Central memory CD4-positive, alpha-beta T cell (primary cell): ENCODE measurements at places on chromosomes 12 and 14.

DNA sequence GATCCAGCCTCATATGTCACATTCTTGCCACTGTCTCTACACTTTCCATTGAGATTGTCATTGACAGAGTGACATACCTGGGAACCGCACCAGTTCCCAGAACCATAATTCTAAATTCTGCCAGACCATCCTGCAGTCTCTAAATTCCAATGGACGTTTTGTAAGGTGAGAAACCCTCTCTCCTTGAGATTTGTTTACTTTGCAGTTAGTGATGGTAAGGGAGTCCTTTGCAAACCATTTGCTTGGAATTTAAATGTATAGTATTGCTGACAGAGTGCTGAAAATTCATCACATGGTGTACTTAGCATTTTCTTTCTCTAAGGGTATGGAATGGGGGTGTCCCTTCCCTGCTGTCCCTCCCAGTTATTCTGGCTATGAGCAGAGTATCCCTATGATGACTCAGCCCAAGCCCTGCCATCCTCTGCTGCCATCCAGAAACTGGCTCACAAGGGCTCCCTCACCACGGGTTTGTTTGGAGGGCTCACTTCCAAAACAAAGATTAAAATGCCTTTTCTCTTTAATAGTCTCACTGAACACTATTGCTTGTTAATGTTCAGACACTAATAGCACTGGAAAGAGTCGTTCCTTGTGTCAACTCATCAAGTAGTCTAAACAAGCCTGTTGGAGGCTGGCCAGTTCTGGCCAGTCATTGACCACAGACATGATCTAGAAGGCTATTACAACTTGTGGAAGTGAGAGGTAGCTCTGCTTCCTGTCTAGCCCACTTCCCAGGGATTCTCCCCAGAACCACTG, 129.0 kb upstream of the HMGA2 start:
- DNase-seq: no peak

DNA sequence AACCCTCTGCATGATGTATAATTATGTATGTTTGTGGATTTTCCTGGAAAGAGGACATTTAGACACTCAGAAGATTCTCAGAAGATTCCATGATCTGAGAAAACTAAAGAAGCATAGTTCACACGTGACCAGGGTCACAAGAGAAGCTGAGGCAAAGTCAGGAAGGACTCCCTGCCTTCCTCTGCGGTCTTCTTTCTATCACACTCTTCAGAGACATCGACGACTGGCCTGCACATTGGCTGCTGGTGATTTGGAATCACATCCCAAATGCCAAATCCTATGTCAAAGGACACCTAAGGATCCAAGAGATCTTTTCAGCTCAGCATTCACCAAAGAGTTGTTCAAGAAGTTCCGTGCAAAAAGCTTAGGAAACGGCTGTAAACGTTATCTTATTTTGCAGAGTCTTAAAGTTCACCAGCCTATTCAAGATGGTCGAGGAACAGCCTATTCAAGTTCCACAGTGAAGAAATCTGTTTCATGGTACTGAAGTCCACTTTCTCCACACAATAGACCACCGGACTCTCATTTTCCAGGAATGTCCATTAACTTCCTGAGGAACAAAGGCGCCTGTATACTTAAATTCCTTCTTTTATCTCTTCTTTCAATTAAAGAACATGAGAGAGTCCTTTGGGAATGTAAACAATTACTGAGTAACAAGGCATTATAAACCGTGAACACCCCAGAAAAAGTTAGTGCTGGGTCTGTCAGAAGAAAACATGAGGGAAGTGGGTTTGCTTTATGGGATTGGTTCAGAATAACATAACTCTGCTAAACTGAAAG, 42.1 kb downstream of the IGF1 start:
- no peak for DNase-seq

- DNase-seq: no peak
These were observed 136.2 kb downstream of the SLCO1B3 start for GRCh38 chr12:20946732-20947131.

DNA sequence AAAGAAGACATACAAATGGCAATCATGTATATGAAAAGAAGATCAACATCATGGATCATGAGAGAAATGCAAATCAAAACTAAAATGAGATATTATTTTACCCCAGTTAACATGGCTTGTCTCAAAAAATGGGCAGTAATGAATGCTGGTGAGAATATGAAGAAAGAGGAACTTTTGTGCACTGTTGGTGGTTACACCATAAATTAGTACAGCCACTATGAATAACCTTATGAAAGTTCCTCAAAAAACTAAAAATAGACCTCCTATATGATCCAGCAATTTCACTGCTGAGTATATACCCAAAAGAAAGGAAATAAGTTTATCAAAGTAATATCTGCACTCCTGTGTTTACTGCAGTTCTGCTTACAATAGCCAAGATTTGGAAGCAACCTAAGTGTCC, 151.7 kb downstream of the PDZRN4 start:
- DNase-seq: no peak

DNA sequence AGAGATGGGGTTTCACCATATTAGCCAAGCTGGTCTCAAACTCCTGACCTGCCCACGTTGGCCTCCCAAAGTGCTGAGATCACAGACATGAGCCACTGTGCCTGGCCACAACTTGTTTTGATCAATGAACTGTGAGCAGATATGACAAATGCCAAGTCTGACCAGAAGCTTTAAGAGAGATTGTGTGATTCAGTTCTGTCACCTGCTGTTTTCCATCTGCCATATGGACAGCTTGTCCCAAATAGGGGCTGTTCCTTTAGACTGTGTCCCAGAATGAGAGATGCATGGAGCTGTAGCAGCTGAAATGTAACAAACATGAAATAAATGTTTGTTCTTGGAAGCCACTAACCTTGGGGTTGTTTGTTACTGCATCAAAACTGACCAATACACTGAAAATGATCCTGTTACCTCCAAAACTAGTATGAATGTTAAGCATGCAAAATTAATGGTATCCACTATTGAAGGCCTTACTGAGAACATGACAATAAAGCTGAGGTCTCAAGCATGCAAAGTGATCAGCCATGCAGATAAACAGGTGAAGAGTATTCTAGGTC, 65.9 kb upstream of the MED13L start:
- DNase-seq: no peak

- DNase-seq: peak; percentile 9
These were observed 91.2 kb downstream of the ADGRD1 start for GRCh38 chr12:131044760-131045381.

DNA sequence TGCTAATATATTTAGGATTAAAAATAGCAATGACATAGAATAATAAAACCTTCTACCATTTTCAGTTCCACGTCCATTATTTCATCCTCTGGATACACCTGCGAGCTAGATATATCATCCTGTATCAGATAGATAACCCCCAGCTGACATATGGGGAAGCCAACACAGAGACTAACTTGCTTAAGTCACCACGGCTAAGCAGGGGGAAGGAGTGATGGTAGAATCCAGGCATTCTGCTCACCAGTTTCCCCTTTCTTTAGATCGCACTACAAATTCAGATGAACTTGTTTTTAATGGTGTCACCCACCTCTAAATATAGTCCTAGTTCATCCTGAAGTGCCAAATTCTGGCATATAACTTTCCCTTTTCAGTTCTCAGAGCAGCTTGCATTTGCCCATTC, 110.1 kb downstream of the TXNDC16 start:
- DNase-seq: no peak

DNA sequence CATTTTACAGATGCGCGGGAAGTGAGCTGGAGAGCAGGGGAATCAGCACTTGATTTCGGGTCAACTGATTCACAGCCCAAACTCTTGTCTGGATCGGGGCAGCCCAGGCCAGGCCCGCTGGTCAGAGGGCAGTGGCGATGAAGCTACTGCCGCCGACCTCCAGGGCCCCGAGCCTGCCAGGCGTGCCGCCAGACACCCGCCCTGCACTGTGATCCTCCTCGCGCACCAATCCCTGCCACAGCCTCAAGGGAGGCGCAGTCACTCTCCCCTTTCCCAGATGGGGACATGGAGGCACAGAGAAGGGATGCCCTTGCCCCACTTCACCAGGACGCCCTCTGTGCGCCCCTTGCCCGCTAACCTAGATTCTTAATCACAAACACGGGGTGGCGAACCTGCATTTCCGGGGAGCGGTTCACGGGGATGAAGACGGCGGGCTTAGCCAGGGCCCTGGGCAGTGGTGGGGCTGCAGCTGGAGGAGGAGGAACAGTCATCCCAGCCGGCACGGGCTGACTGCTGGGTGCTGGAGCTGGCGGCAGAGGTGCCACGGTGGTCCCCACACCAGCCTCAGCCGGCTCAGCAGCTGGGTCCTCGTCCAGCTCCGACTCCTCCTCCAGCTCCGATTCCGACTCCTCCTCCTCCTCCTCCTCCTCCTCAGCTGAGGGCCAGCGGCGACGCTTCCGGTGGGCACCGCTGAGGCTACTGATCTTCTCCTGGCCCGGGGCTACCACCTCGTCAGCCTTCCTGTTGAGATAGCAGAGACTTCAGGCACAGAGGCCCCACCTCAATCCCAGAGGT, 8.6 kb downstream of the DHX37 start:
- no peak for DNase-seq

DNA sequence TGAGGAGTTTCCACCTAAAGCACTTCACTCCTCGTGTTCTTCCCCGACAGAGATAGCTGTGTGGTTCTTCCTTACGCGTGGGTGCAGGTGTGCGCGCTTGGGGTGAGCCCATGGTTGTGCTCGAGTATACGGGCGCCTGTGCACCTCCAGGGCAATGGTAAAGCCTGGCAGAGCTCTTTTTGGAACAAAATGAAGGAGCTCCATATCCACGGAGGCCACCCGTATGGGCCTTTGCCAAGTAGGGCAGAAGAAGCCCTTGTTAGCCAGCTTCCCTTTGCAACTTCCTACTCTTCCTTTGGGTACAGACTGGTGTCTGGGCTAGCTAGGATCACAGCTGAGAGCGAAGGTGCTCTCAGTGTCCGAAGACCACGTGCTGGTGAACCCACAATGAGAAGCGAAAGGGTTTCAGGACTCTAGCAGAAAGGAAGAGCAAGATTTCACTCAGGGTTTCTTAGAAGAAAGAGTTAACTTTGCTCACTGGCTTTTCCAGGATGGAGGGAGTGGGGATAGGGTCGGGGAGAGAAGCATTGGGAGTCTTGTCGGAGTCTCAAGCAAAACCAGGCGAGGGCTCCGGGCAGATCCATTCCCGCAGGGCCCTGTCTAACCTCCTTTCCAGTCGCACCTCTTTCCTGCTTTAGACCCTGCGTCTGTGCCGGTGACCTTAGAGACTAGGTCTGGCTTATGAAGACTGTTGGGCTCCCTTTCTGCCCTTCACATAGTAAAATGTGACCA, 960 bp upstream of the LRFN5 start:
- no peak for DNase-seq

DNA sequence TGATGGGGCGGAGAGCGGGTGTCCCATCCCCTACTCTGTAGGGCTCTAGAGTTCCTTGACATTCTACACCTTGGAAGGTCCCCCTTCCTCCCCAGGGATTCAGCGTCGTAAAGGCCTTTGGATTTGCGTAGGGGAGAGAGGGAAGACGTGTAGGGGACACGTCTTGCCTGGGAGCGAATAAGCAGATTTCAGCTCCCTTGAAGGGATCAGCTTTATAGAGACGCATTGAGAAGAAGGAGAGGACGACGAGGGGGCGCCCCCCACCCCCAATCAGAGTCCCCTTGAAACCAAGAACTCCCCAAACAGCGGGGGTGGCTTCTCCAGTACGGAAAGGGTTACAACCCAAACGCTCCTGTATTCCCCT, 324 bp downstream of the CALCOCO1 start:
- DNase-seq: no peak

GRCh38 chr14:32436993-32437392, 107.9 kb downstream of the AKAP6 start:
- no peak for DNase-seq

DNA sequence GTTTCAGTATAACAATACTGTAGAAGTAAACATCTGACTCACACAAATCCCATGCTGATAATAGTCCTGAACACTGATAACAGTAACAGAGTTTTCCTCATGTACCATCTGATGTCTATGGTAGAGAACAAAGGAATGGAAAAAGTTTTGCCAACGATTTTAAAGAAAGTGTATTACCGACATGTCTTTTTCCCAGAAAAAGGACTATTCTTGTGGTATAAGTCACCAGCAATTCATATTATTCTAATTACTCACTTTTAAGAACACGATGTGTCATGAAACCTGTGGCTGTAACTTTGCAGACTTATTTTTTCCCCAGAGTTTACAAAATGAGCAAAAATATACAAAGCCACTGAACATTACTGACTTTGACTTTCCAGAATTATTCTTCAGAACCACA, 40.1 kb upstream of the DCN start:
- no peak for DNase-seq

- DNase-seq: no peak
These were observed 21.3 kb downstream of the DCAF4 start for GRCh38 chr14:72947366-72948160.

DNA sequence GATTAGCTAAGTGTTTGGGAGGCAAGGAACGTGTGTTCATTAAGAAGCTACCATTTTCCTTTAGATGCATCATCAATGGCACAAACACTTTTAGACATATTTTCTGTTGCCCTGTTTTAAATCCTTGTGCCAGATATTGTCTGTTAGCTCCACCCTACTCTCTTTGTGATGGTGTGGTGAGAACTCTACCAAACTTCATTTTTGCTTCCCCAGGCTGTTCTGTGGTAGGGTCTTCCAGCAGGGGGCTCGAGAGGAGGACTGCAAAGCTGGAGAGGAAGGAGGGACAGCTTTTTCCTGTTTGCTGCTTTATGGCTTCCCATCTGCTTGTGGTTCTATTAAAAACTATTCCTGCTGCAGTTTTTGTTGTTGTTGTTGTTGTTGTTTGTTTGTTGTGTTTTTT, 23.8 kb upstream of the STRAP start:
- DNase-seq: no peak

DNA sequence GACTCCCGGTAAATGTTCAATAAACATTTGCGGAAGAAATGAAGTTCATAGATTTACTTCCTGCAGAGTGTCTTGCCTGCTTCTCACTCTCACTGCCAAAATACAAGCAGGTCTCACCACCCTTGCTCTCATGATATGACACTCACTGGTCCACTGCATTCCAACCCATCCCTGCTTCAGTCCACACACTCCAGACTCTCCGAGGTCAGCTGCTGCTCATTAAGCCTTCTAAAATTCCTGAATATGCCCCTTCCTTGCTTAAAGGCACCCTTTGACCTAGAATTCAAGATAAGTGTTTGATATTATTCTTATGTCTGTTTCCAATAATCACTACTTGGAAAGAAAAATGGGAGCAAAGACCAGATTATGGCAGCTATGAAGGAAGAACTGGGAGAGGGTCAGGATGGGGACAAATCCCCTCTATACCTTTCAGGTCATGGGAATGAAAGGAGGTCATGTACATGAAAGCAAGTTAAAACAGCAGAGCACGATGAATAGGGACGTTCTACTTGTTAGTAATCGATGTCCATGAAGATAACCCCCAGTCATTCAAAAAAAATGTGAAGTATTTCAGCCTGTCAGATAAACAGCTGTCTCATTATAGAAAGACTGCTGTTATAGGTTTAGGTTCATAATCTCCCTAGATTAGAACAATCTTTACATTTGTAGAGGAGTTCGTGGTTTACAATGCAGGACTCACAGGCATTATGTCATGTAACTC, 10.5 kb upstream of the NID2 start:
- no peak for DNase-seq
